Stimulated activated CD8-positive, alpha-beta memory T cell treated with anti-CD3 and anti-CD28 coated beads, Interleukin-2, amount 100 ng/mL, for 1 hour (primary cell): ENCODE measurements at places on chromosomes 3 and 15.

DNA sequence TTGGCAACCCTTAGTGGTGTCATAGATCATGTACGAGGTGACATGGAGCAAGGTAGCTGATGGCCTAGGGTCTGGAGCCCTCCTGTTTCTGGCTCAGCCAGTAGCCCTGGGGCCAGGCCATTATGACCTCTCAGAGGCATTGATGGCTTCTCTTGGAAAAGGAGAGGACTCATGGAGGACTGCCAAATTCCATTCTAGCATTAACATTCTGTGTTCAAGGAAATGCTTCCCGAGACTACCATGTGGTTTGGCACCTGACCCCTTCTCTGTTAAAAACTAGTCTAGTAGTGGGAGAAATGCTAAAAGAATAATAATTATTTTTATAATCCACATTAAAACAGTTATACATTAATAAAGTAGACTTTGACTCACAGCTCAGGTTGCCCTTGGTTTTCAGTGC, 40.2 kb upstream of the ADAMTSL3 start:
- no peak for DNase-seq

GRCh38 chr15:39479911-39480310, 101.0 kb upstream of the THBS1 start:
- no peak for DNase-seq

GRCh38 chr3:192851821-192852372, 65.8 kb downstream of the MB21D2 start:
- no peak for DNase-seq

- DNase-seq = no peak
These were observed 257.4 kb upstream of the IL12A start for GRCh38 chr3:159731254-159731653.

DNA sequence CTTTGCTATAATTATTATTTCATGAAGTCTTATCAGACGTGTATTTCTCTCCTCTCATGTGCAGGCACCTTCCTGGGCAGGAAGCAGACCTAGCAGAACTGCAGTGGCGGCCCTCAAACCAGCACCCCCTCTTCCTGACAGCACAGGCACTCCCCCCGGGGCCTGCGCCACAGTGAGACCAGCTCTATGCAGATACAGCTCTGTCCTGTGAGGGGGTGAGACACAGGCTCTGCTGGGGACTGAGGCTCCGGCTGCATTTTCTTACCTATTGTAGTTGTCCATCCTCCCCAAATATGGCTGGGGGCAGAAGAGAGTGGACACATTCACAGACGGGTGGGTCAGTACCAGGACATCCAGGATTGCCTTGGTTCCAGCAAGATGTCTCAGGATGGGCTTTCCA, 5.0 kb downstream of the CISH start:
- no peak for DNase-seq

DNA sequence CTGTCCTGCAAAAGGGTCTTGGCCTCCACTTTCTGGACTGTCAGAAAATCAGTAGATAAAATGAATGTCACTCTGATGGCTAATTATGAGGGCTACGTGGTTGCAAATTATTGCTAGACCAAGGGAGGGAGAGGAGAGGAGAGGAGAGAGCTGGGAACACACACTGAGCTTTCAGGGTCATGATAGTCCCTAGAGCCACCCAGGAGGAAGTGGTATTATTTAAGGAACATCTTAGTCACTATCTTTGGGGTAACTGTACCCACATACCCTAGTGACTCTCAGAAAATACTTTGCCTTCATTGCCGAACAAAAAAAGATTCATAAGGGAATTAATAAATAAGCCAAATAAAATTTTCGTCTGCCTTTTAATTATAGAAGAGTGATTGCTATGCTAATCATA, 642.3 kb upstream of the CFAP20DC start:
- no peak for DNase-seq

DNA sequence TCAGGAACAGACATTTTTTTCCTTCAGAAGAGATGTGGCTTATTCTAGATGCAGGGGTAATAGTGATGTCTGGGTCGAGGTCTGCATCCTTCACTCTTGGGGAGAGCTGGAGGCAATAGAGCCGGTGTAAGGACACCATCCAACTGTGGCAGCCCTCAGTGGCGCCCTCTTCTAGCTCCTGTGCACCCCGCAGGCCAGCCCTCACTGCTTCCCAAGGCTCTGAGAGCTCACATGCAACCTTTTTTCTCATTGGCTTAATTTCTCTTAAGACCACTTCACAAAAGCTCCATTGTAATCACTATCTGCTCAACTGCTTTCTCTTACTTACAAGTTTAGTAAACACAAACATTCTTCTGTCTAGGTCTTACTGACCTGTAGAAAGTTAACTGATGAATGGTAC, 3.9 kb upstream of the VPS8 start:
- DNase-seq = no peak

DNA sequence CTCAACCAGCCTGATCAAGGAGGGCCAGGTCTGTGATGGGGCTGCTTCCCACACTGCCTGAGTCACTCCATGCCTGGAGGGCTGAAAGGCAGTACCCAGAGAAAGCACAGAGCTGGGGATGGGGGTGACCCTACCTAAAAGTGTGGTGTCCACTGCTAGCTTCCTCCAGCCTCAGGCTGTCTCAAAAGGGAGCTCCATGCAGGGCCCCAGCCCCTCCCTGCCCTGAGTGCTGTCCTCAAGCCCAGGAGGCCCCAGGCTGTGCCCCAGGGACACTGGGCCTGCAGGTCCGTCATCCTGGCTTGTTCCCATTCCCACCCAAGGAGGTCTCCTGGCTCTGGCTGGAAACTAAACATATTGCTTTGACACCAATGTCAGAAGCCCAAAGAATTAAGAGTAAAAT, 56.8 kb downstream of the ZNF445 start:
- no peak for DNase-seq

- no peak for DNase-seq
These were observed 19.6 kb downstream of the CD86 start for GRCh38 chr3:122074621-122075265.

- no peak for DNase-seq
These were observed 526 bp downstream of the GPD1L start for GRCh38 chr3:32106929-32107362.

DNA sequence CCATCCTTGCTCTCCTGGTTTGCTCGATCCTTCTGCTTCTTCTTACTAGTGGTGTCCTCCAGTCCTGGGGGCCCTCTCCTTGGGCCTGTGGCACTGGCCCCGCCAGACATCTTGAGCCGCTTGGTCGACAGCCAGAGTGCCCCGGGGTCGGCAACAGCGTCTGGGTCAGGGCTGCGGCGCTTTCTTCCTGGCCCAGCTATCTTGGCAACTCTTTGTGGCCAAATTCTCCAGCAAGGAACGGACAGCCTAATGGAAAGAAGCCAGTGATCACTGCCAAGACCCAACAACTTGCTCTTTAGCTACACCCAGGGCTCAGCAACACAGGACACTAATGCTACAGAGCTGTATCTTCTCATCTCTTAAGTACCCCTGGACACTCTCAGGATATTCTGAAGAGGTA, 1.6 kb downstream of the USP19 start:
- DNase-seq = no peak

GRCh38 chr3:72137865-72138861, 353.2 kb upstream of the PROK2 start:
- DNase-seq = no peak

- no peak for DNase-seq
These were observed 598.4 kb upstream of the ZNF717 start for GRCh38 chr3:76383781-76384180.

GRCh38 chr3:117045143-117045542, 335.6 kb downstream of the TUSC7 start:
- no peak for DNase-seq

DNA sequence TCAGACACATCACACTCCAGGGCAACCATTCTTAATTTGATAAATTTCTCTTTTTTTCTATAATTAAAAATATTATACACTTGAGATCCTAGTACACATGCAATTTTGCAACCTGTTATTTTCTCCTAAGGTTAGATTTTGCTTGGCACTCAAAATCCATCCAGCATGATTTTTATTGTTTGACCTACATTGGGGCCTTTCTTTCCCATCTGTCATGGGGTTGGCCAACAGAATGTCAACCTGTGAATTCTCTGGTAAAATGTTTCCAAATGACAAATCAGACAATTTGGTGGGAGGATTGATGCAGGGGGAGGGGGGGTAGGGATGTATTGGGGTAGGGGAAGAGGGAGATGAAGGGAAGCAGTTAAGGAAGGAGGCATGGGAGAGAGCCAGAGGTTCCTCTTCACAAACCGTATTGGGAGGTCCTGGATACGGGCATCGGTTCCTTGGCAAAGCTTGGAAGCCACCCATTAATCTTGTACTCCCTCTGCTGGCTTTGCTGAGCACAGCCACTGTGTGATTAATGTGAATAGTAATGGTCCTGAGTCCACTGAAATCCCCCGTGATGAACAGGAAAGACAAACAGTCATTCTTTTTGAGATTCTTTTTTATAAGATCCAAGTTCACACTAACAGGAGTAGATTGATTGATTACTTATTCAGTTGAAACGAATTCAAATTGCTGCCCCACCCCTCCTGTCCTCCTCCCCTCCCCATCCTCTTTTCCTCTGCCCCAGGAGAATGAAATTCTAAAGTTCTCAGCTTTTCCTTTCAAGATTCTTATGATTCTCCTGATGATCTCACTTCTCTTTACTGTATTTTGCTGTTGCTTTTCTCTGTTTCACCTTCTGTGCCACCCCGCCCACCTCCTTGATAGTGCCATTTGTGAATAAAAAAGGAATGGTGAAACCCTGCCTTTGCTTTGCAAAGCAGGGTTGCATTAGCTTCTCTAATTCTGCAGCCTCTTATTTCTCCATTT, 82.2 kb upstream of the SLC25A26 start:
- no peak for DNase-seq

DNA sequence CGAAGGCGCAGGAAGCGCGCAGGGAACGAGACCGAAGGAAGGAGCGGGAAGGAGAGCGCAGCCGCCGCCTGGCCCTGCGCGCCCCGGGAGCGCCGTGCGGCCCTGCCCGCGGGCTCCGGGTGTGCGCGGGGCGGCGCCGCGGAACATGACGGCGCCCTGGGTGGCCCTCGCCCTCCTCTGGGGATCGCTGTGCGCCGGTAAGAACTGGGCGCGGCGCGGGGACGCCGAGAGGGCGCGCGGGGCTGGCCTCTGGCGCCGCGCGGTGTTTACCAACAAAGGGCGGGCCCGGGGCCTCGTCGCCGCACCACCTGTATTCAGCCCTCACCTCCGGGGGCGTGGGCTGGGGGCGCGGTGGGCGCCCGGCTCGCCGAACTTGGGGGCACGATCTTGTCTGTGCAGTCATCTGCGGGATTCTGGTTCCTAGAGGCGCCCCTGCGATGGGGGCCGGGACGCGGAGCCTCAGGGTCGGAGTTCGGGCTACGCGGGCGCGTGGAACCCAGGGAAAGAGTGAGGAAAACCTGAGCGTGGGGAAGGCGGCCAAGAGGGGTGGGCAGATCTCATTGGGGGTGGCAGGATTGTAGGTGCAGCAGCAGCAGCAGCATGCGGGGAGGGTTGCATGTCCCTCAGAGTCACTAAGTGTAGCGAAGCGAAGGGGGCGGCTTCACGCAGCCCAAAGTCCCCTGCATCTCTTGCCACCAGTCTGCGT, 641 bp downstream of the ACVR2B start:
- DNase-seq = no peak

DNA sequence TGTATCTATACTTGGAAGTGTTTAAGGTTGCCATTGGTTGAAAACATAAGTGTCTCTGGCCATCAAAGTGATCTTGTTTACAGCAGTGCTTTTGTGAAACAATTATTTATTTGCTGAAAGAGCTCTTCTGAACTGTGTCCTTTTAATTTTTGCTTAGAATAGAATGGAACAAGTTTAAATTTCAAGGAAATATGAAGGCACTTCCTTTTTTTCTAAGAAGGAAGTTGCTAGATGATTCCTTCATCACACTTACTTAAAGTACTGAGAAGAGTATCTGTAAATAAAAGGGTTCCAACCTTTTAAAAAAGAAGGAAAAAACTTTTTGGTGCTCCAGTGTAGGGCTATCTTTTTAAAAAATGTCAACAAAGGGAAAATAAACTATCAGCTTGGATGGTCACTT, 19.7 kb downstream of the B3GNT5 start:
- no peak for DNase-seq

DNA sequence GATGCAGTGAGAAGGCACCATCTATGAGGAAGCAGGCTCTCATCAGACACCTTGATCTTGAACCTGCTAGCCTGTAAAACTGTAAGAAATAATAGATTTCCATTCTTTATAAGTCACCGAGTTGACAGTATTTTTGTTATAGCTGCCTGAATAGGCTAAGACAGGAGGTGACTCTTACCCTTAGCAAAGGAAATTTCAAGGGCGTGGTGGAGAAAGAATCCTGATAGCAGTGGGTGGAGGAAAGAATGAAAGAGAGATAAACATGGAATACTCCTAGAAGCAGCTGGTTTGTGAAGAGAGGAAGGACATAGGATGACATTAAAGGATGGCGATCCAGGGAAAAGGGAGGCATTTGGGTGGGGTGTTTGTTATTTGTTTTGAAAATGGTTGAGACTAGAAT, 41.4 kb downstream of the SIDT1 start:
- DNase-seq = no peak

- no peak for DNase-seq
These were observed 160.7 kb downstream of the BBX start for GRCh38 chr3:107683447-107683846.

- no peak for DNase-seq
These were observed 36.5 kb upstream of the SPTBN5 start for GRCh38 chr15:41930221-41930866.

GRCh38 chr15:91412138-91412928, 312.3 kb downstream of the SV2B start:
- DNase-seq = no peak

- DNase-seq = peak; percentile 44
These were observed 36.8 kb downstream of the TRANK1 start for GRCh38 chr3:36907911-36908646.

- DNase-seq = no peak
These were observed 16.1 kb downstream of the TBC1D5 start for GRCh38 chr3:17726313-17726712.

GRCh38 chr15:81088470-81089013, 45.5 kb upstream of the CFAP161 start:
- no peak for DNase-seq

- no peak for DNase-seq
These were observed 31.5 kb upstream of the ZNF502 start for GRCh38 chr3:44680921-44681455.

GRCh38 chr3:48859206-48859605, 11.5 kb upstream of the PRKAR2A start:
- DNase-seq = no peak

DNA sequence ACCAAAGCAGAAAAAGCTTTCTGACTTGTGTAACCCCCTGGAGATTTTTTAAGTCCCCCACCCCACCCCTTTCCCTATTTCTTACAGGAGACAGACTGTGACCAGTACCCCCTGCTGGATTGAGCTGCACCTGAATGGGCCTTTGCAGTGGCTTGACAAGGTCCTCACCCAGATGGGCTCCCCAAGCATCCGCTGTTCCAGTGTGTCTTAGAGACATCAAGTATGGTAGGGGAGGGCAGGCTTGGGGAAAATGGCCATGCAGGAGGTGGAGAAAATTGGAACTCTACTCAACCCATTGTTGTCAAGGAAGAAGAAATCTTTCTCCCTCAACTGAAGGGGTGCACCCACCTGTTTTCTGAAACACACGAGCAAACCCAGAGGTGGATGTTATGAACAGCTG, 64.1 kb downstream of the AAGAB start:
- no peak for DNase-seq

- no peak for DNase-seq
These were observed 123.3 kb upstream of the RASGRP1 start for GRCh38 chr15:38687775-38688495.
